ENCODE measurements at places on chromosomes 1 and 21. TPM values are rescaled to one million over a fixed set of nuclear protein-coding genes. Genes with fewer than 3 reads are reported as not detected.
A peak's percentile ranks its signal among the peaks of the same experiment; 100 is the strongest.

Gene GSTM1
- 19.5 TPM for total RNA-seq

DNA sequence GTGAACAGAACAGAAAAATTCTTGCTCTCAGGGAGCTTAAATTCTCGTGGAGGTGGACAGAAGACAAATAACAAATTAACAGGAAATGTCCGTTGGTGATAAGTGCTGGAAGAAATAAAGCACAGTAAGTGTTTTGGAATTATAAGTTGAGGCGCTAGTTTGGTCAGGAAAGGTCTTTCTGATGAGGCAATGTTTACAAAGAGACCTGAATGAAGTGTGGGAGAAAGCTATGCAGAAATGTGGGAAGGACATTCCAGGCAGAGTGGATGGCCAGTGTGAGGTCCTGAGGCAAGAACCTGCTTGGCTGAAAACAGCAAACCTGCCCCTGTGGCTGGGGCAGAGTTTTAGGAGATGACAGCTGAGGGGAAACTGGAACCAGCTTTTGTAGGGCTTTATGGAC lies 23.3 kb downstream of the NGF start:
- DNase-seq, result no peak

- no peak for DNase-seq
Measured at GRCh38 chr1:227773558-227773957, 38.3 kb downstream of the SNAP47 start.

DNA sequence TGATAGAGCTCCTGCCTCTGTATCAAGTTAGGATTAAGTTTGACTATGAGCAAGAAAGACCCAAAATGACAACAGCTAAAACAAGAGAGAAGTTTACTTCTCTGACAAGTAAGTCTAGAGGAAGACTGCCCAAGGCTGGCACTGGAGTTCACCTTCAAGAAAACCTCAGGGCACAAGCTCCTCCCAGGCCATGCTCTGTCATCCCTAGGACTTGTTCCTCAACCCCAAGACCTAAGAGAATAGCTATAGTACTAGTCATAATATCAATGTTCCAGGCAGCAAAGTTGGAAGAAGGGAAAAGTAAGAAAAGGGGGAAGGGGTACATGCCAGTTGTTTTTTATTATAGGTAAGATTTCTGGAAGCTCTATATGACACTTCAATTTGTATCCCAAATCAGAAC lies 26.4 kb upstream of the DARS2 start:
- DNase-seq, result peak; percentile 14

DNA sequence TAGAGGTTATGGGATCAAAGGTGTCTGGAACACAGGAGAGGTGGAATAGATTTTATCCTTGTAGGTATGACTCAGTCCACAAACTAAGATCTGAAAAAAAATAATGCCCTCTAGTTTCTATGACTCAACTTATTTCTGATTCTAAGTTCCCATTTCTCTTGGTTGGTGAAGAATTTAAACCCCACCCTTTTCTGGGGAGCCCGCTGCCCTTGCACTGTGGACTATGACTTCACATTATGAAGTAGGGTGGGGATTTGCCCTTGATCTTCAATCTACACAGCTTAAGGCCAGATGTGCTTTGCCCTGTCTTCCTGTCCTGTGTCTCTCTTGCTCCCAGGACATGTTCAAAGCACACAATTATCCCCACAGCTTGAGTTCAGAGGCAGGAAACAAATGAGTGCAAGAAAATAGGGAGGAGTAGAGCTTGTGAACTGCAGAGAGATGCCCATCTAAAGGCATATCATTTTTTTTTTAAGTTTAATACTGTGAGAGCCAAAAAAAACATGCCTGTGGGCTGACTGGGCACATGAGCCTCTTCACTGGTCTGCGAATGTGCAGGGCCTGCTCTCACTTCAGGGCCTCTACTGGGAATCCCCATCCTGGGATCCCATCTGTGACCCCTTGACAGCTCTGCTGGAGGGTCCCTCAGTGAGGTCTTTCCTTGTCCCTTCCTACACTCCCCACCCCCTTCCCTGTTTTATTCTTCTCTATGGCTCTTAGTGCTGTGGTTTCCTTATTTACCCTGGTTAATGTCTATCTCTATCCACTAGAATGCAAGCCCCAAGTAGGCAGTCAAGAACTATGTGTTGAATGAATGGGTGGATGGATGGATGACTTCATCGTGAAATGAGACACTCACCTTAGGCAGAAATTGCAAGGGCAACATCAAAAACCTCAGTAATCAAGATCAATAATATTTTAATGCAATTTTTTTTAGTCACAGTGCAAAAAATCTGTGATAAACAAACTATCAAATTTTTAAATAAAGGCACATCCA lies 61.5 kb downstream of the CD58 start:
- peak; percentile 94 for DNase-seq

- no peak for DNase-seq
Measured at GRCh38 chr1:53459321-53460175, at the start of gene DMRTB1. DMRTB1 (plus strand) TSS chr1:53459399; CDS start chr1:53459454, 55 bp downstream.

- no peak for DNase-seq
Measured at GRCh38 chr21:18157406-18157805, 87.2 kb upstream of the CHODL start.

DNA sequence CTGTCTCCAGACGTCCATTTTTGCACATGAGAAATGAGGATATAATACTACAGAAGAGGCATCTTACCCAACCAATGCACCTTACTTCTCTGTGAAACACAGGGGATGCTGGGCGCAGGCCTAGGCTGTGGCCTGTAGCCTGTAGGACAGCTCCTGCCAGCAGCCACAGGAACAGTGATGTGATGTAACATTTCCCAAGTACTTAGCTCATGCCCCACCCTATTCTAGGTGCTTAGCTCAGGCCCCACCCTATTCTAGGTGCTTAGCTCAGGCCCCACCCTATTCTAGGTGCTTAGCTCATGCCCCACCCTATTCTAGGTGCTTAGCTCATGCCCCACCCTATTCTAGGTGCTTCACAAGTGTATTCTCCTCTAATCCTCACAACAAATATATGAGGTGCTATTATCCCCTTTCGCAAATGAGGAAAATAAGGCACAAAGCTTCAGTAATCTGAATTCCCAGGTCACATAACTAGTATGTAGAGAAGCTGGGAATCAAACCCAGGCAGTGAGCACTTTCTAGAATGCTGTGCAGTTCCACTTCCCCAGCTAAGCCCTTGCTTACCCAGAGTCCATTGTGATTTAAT lies 4.6 kb upstream of the NAXE start:
- DNase-seq, result no peak

DNA sequence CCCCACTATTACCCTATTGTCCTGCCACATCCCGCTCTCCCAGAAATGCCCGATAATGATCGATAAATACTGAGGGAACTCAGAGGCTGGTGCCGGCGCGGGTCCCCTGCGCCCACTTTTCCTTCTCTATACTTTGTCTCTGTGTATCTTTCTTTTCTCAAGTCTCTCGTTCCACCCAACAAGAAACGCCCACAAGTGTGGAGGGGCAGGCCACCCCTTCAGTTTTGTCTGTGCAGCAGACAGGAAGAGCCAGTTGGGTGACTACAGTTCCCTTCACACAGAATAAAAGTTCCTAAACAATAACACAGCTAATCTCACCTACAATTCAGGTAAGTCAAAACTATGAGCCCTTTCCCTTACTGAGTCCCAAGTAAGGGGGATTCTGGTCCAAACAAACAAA lies 423.7 kb downstream of the SMYD3 start:
- DNase-seq, result no peak

DNA sequence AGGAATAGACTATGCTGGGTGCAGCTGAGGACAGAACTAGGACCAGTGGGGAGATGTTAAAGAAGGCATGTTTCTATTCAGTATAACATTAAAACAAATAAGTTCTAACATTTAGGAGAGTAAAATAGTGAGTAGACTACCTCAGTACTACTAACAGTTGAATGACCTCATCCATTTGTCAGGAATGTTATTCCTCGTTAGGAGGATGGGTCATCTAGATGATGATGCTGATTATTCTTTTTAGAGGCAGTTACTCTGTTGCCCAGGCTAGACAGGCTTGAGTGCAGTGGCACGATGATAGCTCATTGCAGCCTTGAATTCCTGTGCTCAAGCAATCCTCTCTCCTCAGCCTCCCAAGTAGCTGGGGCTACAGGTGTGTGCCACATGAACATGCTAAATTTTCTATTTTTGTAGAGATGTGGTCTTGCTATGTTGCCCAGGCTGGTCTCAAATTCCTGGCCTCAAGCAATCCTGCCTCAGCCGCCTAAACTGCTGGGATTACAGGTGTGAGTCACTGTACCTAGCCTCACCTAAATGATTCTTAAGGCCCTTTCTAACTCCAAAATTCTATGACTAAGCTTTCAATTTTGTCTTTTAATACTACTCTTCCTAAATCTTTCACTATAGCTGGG lies 9.3 kb downstream of the EEIG2 start:
- DNase-seq, result no peak

Measured in foreskin keratinocyte (primary cell).